ENCODE measurements at places on chromosomes 4 and X. TPM values are rescaled to one million over a fixed set of nuclear protein-coding genes. Genes with fewer than 3 reads are reported as not detected.
A peak's percentile ranks its signal among the peaks of the same experiment; 100 is the strongest.

FREM3 gene
- total RNA-seq = not detected

PCYT1B gene
- total RNA-seq = not detected

ITM2A gene
- total RNA-seq = not detected

ALB gene
- total RNA-seq = not detected

GPR78 gene
- total RNA-seq = not detected

APELA gene
- total RNA-seq = not detected

HSFX4 gene
- not detected for total RNA-seq

NXF2 gene
- total RNA-seq = not detected

BEX2 gene
- total RNA-seq = not detected

BBS12 gene
- total RNA-seq = 8.3 TPM

GRCh38 chr4:2065106-2065930, 6.2 kb downstream of the NAT8L start:
- no peak for DNase-seq

GRCh38 chr4:119016636-119017035, 119.0 kb upstream of the MYOZ2 start:
- no peak for DNase-seq

DNA sequence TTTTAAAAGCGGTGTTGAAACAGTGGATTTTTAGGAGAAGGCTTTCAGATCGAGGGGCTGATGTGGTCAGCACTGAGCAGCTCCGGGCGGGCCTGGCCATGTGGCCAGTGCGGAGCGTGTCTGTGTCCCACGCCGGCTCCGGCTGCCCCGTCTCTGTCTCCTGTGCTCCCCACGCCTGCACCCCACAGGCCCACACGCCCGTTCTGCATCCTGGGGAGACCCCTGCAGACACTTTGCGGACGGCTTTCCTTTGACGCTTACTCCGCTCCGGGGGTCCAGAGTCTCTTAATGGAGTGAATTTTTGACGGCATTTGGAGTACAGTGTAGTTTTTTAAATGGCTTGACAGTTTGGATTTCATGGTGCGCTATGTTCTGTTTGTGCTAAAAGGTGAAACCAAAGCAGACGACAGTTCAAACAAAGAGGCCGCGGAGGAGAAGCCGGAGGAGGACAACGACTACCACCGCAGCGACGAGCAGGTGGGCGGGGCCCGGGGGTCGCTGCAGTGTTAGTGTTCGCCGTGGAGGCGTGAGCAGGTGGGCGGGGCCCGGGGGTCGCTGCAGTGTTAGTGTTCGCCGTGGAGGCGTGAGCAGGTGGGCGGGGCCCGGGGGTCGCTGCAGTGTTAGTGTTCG, 38.7 kb downstream of the PCGF3 start:
- DNase-seq = no peak

- DNase-seq = peak; percentile 64
Measured at GRCh38 chr4:61373901-61374440, 173.8 kb downstream of the ADGRL3 start.

- no peak for DNase-seq
Measured at GRCh38 chr4:59936566-59936965, 1263.6 kb upstream of the ADGRL3 start.

GRCh38 chrX:43909141-43909540, 26.9 kb upstream of the MAOB start:
- no peak for DNase-seq

DNA sequence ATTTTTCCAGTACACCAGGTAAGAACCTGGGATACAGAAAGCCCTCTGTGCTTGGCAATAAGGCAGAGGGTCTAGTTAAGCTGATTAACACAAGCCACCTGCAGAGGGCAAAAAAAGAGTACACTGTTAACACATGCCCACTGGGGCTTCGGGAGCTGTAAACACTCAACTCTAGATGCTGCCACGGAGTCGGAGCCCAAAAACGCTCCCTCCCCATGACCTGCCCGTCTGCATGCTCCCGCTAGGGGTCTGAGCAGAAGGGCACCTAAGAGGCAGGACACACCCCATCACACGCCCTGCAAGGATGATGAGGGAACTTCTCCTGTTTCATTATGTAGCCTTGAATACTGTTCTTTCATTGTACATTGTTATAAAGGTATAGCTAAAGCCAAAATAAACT, 715.6 kb upstream of the AADAT start:
- no peak for DNase-seq

GRCh38 chr4:110950731-110951130, 327.9 kb upstream of the PITX2 start:
- DNase-seq = no peak

GRCh38 chrX:9352694-9353411, 112.0 kb upstream of the TBL1X start:
- DNase-seq = peak; percentile 78

DNA sequence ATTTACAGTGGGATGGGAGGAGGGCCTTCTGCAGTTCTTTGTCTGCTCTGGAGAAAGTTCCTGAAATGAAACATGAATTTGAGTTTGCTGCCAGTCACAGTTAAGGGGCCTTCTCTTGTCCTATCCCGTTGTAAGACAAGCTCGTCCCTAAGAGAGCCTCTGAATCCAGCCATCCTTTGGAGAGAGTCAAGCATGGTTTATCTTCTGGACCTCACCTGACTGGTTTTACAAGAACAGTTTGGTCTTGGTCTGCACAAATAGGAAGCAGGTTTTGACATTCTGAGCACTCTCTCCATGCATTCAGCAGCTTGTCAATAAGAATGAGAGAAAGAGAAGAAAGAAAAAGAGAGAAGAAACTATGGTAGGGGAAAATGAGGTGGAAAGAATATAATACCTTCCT, 20.4 kb upstream of the TENM3 start:
- no peak for DNase-seq

DNA sequence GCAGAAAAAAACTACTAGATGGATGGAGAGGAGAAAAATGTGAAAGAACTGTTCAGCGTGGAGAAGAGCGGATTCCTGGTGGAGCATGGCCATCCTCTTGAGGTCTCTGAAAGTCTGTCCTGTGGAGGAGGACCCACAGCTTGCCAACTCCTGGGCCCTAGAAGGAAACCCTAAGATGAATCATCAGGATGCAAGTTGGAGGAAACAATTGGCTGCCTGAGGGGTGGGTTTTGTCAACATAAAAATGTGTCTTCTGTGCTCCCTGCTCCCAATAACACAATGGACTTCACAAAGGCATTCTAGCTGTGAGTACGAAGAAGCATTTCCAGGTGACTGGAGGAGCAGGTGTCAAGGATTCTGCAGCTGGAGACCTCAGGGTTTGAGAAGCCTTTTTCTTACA, 37.2 kb downstream of the CNGA2 start:
- peak; percentile 33 for DNase-seq

GRCh38 chr4:121654738-121655137, 42.0 kb downstream of the ANXA5 start:
- no peak for DNase-seq

DNA sequence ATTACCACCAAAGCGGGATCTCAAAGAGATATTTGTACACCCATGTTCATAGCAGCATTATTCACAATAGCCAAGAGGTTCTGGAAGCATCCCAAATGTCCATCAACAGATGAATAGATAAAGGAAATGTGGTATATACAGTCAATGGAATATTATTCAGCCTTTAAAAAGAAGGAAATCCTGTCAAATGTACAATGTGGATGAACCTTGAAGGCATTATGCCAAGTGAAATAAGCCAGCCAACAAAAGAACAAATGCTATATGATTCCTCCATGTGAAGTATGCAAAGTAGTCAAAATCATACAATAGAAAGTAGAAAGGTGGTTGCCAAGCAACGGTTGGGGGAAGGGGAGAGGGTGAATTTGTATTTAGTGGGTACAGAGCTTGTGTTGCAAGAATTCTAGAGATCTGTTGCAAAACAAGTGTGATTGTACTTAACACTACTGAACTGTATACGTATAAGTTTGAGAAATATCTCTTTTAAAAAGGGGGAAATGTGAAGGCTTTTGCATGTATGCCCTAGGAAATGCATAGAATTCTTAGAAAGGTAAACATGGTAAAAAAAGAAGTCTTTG, 5.0 kb upstream of the ZRSR2 start:
- peak; percentile 11 for DNase-seq

DNA sequence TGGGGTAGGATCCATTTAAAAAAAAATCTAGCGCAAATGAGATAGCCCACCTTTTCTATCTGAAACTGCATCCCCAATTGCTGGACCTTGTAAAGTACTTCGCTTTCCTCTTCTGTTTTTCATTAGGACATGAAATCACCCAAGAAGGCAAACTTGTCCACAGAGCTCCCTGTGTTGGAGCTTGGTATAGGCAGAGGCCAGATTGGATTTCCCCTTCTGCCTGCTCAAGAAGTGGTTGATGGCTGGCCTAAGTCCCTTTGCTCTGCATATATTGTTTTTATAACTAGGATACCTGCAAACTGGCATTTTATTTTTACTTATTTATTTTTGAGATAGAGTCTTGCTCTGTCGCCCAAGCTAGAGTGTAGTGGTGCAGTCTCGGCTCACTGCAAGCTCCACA, 28.4 kb downstream of the RNF4 start:
- DNase-seq = no peak

DNA sequence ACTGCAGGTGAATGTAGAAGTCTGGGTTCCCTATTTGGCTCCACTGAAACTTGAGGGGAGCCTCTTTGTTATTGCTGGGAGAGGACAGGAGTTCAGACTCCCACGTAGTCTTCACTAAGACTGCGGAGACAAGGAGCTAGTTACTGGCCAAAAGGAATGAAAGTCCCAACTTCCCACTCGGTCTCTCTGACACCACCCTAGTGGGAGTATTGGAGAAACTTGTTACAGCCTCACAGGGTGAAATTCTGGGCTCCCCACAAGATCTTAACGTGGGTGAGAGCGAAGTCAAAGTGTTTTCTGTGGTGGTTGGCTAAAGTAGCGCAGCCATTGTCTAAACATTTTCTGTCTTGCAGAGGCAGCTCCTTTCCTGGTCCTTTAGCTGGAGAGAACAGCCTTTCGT, 13.5 kb downstream of the MYOZ2 start:
- DNase-seq = no peak

- peak; percentile 59 for DNase-seq
Measured at GRCh38 chrX:134484039-134484438, 24.1 kb downstream of the HPRT1 start.

DNA sequence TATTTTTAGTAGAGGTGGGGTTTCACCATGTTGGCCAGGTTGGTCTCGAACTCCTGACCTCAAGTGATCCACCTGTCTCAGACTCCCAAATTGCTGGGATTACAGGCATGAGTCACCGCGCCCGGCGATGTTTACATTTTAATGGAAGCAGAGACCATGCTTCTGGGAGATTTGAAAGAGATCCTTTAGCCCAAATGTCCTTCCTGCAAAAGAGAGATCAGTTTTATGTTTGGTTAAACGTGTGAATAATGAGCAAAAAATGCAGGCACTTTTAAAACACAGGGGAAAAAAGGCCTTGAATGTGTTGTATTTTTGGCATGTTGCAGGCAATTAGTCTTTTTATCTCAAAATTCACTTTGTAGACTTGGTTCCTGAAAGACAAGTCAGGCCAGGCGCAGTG, 95.8 kb upstream of the ELOVL6 start:
- peak; percentile 40 for DNase-seq

DNA sequence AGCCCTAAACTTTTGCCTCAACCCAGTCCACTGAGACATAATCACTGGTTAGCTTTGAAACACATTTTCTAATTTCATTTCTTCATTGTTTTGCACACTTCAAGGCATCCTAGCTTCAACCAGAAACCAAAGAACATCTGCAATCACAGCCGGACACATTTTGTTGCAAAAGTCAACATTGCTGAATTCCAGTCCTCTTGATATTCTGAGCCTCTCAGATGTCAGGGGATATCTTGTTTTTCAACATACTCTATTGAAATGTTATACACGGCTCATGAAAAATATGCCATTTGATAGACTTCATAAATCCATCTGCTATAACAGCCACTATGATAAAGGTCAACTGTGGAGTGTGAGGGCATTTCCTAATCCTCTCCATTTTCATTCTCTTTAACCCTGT, 241.6 kb upstream of the PUDP start:
- no peak for DNase-seq

DNA sequence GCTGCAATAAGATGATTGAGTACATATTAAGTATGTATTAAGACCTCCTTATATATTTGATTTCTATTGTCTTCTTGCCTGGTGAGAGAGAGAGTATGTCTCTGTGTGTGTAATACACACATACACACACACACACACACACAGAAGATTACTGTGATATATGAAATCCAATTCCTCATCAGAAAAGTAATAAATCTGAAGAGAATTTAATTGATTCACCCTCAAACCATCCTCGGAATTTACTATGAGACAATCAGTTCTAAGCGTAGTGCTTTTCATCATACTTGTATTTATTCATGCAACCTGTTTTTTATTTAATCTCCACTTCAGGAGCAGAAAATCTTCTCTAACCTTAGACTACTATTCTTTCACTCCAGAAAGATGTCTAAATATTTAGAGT, 62.3 kb upstream of the TLL1 start:
- no peak for DNase-seq

DNA sequence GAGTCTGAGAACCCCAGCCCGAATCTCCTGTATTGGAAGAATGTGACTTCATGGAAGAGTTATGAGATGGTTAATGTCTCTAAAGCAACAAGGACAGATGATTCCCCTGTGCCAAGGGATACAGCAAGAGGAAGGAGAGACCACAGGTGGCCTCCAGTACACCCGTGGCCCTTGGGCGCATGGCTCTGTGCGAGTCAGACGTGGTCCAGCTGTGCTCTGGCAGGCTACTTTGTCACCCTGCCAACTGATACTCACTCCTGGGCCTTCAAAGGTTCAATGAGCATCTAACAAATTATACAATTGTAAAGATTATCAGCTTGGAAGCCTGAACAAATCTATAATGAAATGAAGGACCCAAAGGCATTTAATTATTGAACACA, 71.7 kb downstream of the NYX start:
- peak; percentile 5 for DNase-seq

GRCh38 chrX:40323977-40324376, 226.2 kb upstream of the BCOR start:
- no peak for DNase-seq

DNA sequence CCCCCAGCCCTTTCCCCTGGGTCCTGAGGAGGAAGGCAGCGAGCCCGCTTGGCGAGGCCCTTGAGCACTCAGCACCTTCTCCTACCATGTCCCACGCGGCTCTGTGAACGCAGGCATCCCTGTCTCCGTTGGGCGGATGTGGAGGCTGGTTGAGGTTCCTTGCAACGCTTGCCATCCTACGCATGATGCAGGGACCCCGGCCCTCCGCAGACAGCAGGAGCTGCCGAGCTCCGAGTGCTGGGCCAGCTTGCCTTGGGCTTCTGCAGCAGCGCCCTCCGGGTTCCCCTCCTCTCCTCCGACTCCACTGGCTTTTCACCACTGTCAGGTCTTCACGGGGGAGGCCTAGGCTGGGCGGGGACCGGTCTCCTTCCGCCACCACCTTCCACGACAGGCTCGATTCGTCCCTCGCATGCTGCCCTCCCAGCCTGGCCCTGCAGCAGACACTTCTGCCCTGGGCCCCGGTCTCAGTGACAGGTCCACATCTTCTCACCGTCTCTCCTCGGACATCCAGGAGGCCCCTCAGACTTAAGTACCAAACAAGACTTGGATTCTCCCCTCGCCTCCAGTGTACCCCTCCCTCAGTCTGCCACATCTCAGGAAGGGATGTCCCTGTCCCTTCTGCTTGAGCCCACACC, 67.6 kb upstream of the HGFAC start:
- no peak for DNase-seq

GRCh38 chrX:68186552-68187262, 246.6 kb downstream of the OPHN1 start:
- DNase-seq = no peak
